ENCODE measurements at places on chromosomes 6 and 20. TPM values are rescaled to one million over a fixed set of nuclear protein-coding genes. Genes with fewer than 3 reads are reported as not detected.

The AIF1 gene
- 50.5 TPM for total RNA-seq

The OTOR gene
- total RNA-seq = not detected

The ASIP gene
- not detected for total RNA-seq

The SIRPG gene
- not detected for total RNA-seq

The SYCP2L gene
- 4.6 TPM for total RNA-seq

The CAPN11 gene
- 3.2 TPM for total RNA-seq

The GABRR1 gene
- not detected for total RNA-seq

The TAAR5 gene
- not detected for total RNA-seq

The C6orf163 gene
- total RNA-seq = 3.9 TPM

The EYA2 gene
- 1.3 TPM for total RNA-seq

The PCMTD2 gene
- total RNA-seq = 39.1 TPM

The SLC4A11 gene
- total RNA-seq = 0.51 TPM

The RIPOR3 gene
- 36.5 TPM for total RNA-seq

The IPCEF1 gene
- total RNA-seq = 0.82 TPM

The MBOAT1 gene
- 14.7 TPM for total RNA-seq

The GJA1 gene
- 39.0 TPM for total RNA-seq

The SOX18 gene
- total RNA-seq = 9.3 TPM

The ADGB gene
- total RNA-seq = not detected

The LGSN gene
- not detected for total RNA-seq
